Activated CD4-positive, alpha-beta T cell treated with anti-CD3 and anti-CD28 coated beads, Interleukin-2, amount 50 U/mL, for 1 hour (primary cell): ENCODE measurements at places on chromosomes 6 and 20.

DNA sequence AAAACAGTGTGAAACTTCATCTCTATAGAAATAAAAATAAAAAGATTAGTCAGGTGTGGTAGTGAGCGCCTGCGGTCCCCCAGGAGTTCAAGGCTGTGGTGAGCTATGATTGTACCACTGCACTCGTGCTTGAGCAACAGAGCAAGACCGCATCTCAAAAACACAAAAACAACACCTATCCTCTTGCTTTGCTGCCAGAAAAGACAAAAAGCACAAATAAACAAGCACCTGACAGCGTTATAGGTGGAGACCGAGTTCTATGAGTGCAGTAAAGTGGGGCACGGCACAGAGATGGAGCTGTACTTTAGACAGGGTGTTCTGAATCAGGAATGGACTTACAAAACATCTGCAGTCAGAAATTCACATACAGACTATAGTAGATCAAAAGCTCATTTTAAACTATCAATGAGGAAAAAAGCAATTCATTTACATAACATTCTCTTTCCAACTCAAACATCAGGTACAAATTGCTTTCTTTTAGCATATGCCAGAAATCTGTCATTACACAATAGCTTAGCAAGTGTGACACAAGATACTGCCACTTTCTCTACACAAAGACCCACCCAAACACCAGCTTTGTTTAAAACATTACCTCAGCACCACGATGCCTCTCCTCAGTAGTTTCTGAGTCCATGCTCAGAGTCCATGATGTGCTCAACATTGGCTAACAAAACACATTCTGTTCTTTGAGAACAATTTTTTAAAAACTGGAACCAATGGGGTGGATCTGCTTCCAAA is 10.1 kb downstream of the EZR start:
- DNase-seq = no peak

DNA sequence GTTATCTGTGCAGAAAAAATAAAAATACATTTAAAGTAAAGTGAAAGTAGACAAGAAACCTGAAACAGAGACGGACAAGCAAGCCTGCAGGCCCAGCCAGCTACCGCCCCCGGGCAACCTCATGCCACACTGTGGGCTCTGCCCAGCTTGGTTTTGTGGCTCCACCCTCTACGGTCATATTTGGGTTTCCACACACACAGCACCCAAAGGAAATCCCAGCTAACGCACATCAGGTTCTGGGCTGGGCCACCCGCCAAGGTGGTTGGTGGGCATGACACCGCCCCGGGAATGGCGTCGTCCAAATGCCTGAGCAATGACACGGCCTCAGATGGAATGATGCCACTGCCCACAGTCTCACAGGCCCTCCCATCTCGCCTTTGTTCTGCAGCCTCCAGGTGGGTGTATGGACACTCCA is 22.9 kb downstream of the FAM110A start:
- DNase-seq = peak; percentile 35

- DNase-seq = no peak
These were observed 99.5 kb downstream of the PRDM1 start for GRCh38 chr6:106185615-106186014.

GRCh38 chr6:32294566-32294965 is 70.7 kb upstream of the NOTCH4 start:
- no peak for DNase-seq

DNA sequence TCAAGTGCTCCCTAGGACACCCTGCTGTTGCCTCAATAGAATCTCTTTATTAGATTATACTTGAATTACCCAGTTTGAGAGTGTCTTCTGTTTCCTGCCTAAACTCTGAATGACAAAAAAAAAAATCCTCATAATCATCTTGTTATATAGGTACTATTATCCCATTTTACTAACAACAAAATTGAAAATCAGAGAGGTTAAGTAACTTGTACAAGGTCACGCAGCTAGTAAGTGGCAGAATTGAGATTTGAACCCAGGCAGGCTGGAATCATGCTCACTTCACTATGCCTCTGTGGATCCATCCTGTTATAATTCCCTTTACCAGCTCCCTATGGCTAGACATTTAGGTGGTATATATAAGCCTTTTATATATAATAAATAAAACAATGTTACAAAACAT is 36.6 kb upstream of the UBR2 start:
- no peak for DNase-seq

DNA sequence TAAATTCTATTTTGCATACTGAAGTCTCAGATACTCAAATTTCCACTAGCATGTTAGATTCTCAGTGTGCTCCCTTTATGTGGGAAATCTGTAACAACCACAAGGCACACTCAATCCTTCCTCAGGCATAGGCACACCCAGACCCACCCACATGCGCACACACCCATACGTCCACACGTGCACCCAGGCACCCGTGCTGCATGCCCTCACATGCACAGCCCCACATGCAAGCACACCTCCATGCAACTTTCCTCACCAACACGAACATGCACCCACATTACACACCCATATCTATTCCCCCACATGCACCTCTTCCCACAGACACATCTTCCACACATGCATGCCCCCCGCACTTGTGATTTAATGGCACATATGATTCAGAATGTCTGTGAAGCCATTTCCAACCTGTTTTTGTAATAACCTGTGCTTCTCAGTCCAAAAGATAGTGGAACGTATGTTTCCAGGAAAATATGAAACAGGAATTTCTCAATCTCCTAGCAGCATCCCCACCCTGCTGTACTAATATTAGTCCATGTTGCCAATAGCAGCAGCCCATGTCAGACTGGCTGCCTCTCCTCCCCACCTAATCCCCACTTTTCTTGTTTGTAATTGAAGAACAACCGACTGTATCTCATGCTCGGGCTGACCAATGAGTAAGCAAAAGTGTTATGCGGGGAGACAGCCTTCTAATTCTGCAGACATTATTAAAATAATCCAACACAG is 11.3 kb upstream of the CYP24A1 start:
- no peak for DNase-seq

- DNase-seq = no peak
These were observed 25.2 kb downstream of the ADGRF1 start for GRCh38 chr6:47016909-47017308.

GRCh38 chr20:1491860-1492642 is 831 bp upstream of the SIRPB2 start:
- no peak for DNase-seq

GRCh38 chr6:125001684-125002405 is 39.6 kb downstream of the RNF217 start:
- no peak for DNase-seq

DNA sequence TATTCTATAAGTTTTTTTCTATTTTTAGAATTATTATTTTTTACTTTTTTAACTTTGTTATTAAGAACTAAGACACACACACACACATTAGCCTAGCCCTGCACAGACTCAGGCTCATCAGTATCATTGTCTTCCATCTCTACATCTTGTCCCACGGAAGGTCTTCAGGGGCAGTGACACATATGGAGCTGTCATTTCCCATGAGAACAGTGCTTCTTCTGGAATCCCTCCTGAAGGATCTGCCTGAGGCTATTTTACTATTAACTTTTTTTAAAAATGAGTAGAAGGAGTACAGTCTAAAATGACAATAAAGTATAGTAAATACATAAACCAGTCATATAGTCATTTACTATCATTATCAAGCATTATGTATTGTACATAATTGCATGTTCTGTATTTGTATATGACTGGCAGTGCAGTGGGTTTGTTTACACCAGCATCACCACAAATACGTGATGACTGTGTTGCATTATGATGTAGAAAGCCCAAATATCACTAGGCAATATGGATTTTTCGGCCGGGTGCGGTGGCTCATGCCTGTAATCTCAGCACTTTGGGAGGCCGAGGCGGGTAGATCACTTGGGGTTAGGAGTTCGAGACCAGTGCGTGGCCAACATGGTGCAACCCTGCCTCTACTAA is 57.9 kb downstream of the HIVEP1 start:
- no peak for DNase-seq

GRCh38 chr20:59661621-59662020 is 57.3 kb downstream of the PHACTR3 start:
- DNase-seq = no peak

DNA sequence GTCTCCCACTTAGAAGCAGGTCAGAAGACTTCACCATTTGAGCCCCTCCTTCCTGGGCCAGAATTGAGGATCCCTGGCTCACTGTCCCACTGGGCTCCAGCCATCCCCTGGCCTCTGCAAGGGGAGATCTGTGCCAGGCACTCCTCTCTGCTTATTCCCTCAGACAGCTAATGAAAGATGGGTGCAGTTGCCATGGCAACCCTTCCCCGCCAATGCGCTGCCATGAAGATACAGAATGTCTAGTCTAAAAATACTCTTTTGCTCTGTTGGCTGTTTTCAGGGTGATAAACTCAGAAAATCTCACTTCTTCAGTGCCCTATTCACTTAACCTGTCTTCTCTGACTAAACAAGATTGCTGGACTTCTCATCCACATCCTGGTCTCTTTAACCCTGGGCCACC is 13.6 kb upstream of the TTLL2 start:
- DNase-seq = no peak

- no peak for DNase-seq
These were observed 81.2 kb downstream of the DACT2 start for GRCh38 chr6:168238159-168238909.

- DNase-seq = no peak
These were observed 428.8 kb upstream of the ARID1B start for GRCh38 chr6:156348424-156348823.

GRCh38 chr20:51266353-51266752 is 243.4 kb upstream of the KCNG1 start:
- no peak for DNase-seq

- DNase-seq = no peak
These were observed 371.0 kb downstream of the TAF4 start for GRCh38 chr20:61694682-61695081.

- no peak for DNase-seq
These were observed 56.6 kb upstream of the CITED2 start for GRCh38 chr6:139430899-139431601.

GRCh38 chr6:113645576-113645970 is 211.6 kb upstream of the MARCKS start:
- DNase-seq = no peak

DNA sequence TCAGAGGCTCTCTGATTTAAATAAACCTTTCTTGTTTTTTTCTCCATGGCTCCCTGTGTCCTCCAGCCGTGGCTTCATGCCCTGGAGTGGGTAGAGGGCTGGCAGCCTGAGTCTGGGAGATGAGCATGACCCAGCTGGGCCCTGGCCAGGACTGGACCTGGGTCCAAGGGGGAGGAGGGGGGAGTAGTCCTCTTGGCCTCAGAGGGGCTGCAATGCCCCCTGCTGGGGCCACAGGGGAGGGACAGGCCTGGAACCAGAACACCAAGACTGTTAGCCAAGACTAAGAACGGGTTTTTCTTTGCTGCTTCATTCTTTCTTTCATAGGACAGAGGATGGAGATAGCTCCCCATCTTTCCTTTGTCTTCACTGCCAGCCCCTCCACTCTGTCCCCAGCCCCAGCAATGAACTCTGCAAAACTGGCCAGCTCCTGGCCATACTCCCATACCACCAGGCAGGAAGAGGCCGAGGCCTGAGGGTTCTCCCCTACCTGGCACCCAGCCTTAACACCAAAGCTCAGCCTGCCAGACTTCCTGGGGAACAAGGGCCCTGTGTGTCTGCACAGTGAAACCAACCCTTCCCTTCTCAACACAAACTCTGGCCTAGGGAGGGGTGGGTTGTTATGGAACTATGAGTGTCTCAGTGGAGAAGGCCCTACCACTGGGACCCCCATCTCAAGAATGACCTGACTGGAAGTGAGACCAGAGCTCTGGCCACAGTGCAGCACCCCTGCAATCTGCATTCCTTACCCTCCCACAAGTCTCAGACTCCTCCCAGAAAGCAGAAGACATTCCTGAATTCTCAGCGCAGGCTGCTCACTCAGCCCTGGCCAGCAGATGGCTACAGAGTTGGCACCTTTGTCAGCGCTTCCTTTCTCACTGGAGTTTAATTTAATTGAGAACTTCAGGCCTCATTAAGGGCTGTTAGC is 11.0 kb downstream of the SLC29A1 start:
- no peak for DNase-seq

- DNase-seq = no peak
These were observed 222.8 kb upstream of the RUNX2 start for GRCh38 chr6:45105170-45105820.

- no peak for DNase-seq
These were observed 379.4 kb upstream of the MAN1A1 start for GRCh38 chr6:119728935-119729334.

GRCh38 chr6:168147205-168147738 is 68.3 kb upstream of the FRMD1 start:
- DNase-seq = no peak

DNA sequence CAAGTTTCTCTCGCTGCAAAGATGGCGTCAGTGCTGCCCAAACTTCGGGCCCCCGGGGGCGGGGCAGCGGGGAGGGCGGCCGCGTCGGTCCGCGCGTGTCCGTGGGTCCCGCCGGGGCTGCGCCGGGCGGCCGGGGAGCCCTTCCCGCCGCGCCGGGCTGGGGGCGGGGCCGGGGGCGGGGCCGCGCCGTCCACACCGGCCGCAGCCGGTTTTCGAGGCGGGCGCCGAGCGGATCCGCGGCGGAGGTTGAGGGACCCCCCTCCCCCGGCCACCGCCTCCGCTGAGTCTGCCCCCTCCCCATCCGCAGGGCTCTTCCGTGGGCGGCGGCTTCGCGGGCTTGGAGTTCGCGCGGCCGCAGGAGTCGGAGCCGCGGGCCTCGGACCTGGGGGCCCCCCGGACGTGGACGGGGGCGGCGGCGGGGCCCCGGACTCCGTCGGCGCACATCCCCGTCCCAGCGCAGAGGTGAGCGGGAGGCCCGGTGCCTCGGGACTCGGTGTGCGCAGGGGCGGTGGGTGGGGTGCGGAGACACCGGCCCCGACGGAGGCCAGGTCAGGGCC is 572 bp downstream of the SLC2A4RG start:
- DNase-seq = peak; percentile 38

- no peak for DNase-seq
These were observed 221.5 kb downstream of the PREX1 start for GRCh38 chr20:48606172-48606840.

DNA sequence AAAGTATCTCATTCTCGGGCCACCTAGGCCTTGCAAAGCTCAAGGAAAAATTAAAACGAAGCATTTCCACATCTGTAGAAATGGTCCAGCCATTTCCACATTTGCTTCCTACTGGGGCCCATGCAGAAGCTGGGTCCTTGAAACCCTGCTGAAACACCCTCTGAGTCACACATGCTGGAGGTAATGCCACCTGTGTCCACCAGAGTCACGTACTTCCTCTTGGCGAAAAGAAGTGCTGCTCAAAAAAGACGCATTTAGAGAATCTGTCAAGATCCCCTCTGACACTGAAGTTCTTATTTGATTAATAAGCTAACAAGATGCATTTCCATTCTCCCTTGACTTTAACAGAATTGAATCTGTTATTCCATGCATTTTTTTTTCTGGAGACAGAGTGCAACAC is 423.2 kb downstream of the PREX1 start:
- DNase-seq = no peak

DNA sequence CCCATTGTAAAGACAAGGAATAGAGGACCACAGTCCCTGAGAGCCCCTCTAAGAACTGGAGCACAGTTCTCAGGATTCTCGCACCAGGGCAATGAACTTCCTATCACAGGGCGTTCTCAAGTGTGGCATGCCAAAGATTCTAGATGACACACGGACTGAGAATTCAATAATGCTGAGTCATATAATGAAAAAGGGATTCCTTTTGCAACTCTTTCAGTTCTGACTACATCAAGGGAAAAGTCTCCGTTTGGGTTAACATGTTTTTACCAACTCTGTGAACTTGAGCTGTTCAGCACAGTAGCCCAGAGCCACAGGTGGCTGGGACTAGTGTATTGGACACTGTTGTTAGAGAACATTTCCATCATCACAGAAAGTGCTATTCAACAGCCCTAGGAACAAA is 3.4 kb downstream of the MED20 start:
- DNase-seq = no peak
